ENCODE measurements at places on chromosomes 12 and 14.

- peak; percentile 41 for DNase-seq
Observed at GRCh38 chr12:55707841-55708694, at the start of gene ITGA7. TSS of gene ITGA7 (minus strand) at chr12:55707904. CDS start at chr12:55707682, 222 bp downstream.

DNA sequence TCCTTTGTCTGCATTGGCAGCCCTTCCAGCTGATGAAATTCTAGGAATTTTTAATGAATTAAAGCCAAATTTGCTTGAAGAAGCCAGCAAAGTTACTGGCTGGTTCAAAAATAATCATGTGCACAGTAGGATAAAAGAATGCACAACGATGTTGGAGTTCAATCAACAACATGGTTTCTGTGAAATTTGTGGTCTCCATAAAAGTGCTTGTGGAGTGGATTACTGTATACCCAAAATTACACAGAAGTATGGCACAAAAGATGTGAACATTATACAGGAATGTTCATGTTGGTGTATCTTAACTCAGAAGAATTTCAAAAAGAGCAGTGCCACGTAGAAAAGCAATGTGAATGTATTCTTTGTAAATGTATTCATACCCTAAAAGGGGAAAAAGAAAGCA is 105.0 kb upstream of the METAP2 start:
- no peak for DNase-seq

- DNase-seq = peak; percentile 36
Observed at GRCh38 chr14:88069677-88070076, 64.7 kb downstream of the GPR65 start.

DNA sequence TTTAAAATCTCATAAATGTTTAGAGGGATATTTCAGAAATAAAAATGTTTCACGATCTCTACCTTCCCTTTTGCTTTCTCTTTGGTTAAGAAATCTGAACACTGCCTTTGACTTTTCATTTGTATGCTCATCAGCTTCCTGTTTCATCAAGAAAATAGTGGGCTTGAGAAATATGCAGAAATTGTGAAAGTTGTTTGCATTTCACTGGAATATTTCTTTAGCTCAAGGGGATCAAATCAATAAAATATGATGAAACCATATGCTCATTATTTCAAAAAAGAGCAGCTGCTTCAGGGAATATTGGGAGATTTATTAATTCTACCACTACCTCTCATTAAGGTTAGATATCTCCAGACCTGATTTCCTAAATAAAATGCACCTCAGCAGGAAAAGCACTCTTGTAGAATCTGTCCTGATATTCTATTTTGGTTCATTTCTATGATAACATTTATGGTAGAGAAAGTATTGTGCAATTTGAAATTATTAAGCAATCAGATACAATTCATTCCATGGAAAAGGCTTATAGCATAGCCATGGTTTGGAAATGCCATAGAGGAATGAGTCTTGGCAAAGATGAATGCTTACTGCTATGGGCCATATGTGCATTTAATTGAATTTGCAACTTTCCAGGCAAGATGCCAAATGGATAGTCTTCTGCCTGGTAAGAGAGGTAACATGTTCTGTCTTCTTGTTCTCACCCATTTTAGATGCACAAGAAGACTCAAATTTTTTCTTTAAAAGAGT is 212.6 kb upstream of the SLC16A7 start:
- no peak for DNase-seq
